ENCODE measurements at places on chromosomes 3 and 15.

- DNase-seq, result no peak
Measured at GRCh38 chr15:52234596-52235541, 43.7 kb upstream of the GNB5 start.

DNA sequence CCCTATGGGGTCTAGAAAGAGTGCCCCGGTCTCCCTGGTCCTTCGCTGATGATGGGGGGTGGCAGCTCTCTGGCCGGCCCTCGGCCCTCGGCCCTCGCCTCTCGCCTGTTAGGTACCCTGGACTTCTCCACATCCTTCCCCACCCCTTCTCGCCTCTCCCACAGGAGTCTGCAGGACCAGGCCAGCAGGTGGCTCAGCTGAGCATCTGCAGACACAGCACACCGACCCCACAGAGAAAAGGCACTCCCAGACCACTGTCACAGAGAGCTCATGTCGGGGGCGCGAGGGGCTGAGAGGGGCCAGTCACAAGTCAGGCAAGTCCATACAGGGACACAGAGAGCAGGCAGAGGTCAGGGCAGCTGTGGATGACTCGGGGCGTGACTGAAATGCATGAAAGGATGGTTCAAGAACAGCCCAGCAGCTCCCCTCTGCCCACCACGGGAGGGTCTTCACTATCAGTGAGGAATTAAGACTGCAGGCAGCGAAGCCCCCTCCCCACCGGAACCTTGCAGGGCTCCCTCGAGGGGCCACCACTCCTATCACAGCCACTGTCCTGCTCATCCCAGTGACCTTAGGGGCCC is 181.7 kb upstream of the NSMCE3 start:
- DNase-seq, result no peak

DNA sequence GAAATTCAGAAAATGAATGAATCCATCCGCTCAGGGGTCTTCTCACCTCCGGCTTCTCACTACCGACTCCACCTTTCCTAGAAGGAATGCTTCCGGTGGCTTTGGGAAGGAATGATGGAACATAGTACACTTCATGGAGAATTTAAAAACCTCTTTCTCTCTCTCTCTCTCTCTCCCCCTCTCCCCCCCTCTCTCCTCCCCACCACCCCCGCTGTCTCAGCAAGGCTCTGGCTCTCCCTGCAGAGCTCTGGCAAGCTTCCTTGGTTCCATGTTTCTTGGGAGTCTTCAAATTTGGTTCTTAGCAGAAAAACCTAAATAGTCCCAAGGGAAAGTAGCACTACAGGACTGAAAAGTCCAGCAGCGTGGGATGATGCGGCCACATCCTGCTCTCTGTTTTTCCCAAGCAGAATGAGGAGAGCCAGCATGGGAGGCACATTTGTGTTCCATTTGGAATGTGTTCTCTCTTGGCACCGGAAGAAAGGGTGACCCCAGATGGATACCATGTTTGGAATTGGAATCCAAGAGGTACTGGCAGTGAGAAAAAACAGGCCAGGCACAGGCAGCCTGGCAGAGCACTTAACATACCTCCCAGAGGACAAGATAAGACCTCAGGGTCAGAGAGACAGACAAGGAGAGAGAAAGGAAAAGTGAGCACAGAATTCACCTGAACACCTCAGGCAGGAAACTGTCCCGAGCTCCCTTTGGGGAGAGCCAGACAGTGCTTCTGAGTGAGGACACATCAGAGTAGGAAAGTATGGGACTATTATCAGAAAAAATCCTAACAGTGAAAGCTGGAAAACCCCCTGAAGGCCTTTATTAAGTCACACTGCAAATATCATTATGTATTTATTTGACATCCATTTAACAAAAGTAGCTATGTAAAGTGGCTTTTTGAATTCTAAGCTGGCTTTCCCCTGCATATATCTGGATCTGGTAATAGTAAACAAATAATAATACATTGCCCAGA is at the start of gene POPDC2:
POPDC2 (minus strand) TSS at position 116 of the 967 bp plus-strand sequence. CDS start 166 bp downstream, outside the sequence.
- no peak for DNase-seq

DNA sequence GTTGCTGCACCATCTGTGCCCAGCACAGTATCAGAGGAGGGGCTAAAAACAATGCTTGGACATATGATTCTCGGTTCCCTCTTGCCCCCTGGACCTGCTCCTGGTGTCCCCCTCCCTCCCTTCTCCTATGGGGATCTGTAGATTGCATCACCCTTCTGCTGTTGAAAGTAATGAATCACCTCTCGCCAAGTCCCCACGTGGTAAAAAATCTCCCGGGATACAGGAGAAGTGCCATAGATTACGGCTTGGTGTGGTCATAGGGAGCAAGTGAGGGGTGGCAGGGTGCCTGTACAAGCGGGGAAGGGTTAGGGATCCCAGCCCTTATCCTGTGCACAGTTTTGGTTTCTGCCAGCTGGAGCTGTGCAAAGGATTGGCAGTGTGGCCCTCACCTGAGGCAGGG is 37.7 kb downstream of the AMOTL2 start:
- no peak for DNase-seq

- no peak for DNase-seq
Measured at GRCh38 chr15:100919481-100920405, 586 bp downstream of the LRRK1 start.
